ENCODE measurements at places on chromosomes 3 and 15.

DNA sequence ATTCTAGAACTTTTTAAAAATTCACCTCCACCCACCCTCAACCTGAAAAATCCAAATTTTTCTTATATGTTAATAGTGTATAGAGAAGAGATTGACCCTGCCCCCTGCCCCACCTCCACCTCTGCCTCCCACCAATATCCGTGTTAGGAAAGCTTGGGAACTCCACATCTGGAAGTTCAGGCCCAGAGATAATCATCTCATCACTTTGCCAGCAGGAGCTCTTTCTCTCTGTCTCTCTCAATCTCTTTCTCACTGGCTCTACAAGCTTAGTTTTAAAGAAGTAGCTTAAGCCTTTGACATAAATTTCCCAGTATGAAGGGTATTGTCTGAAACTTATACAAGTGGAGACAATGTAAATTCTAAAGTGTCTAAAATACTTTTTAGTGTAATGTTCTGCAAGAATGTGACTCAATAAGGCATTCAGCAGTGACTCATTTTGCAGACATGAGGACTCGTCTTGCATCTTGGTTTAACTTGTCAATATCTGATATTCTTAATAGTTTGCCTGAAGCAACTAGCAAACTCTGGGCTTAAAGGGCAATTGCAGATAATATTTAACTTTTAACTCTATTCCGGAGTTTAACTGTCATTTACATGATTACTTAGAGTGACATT, 299.8 kb upstream of the EPHA3 start:
- DNase-seq, result peak; percentile 66

DNA sequence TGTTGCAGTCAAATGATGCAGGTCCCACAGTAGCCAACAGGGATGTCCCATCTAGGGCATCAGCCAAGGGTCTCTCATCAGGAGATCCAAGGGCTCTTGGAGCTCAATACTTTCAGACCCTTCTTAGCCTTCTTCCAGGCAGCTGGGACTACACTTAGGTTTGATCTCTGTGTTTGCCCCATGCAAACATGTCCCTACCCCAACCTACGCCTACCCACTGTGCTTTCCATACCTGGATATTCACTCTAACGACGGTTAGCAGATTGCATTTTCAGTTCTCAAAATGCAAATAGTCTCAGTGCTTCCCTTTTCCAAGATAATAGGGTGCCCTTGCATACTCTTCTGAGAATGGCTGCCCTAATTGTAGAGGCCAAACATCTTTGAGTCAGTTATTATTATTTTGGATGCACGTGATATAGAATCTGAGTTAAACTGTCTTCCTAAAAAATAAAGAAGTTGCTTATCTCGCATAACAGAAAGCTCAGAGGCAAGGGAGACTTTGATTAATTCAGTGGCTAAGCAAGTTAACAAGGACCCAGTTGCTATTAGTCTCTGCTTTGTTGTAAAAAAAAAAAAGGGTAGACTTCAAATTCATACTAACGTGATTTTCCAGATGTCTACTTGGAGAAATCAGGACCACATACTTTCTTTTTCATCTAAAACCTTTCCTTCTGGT, 1.0 kb upstream of the CEP70 start:
- no peak for DNase-seq

DNA sequence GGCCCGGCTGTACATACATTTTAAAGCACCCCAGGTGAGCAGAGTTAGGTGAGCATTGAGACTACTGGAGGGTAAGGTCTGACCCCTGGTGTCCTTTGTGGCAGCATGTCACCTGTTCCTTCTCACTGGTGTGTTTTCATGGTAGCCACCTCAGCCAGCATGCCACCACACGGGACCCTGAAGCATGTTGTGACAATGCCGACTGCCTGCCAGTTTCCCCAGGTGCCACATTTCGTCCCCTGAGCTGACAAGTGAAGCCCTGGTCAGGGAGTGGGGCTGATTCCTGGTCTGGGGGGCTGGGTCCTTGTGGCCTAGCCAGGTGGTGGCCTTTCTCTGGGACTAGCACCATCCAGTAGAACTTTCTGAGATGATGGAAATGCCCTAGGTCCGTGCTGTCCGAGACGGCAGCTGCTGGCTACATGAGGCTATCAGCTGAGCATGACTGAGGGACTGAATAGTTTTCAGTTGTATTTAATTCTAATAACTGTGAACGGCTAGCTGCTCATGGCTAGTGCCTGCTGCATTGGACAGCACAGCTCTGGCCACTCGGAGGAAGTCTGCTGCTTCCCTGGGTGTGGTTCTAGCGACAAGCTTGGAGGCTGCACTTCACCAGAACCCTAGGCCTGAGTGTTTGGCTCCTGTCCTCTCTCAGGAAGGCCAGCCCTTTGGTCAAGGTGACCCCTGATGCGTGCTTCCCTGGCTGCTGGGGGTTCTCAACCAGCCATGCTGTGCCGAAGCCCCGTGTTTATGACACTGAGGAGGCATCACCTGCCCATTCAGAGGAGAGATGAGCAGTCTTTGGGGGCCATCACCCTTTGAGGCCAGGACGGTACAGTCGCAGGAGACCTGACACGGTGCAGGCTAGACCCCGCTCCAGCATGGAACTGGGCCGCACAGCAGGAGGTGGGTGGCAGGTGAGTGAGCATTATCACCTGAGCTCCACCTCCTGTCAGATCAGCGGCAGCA, 3.9 kb downstream of the C3orf22 start:
- no peak for DNase-seq

GRCh38 chr3:42502429-42503250, at the start of gene VIPR1:
TSS of gene VIPR1 (plus strand) at chr3:42502643. CDS start at chr3:42502736, 93 bp downstream.
- DNase-seq, result no peak

GRCh38 chr3:31762097-31762764, 218.8 kb downstream of the OSBPL10 start:
- no peak for DNase-seq

- DNase-seq, result no peak
Observed at GRCh38 chr15:43977072-43977884, 150.5 kb downstream of the WDR76 start.

- DNase-seq, result no peak
Observed at GRCh38 chr3:26687466-26687865, 64.9 kb downstream of the LRRC3B start.

- no peak for DNase-seq
Observed at GRCh38 chr15:72197460-72198355, at the start of gene GRAMD2A. TSS of gene GRAMD2A (minus strand) at chr15:72197787.

GRCh38 chr3:169666376-169667165, 3.1 kb upstream of the MECOM start:
- DNase-seq, result no peak

- no peak for DNase-seq
Observed at GRCh38 chr3:165918657-165918979, 81.4 kb upstream of the BCHE start.

- DNase-seq, result no peak
Observed at GRCh38 chr15:58921267-58921790, 12.2 kb downstream of the SLTM start.

GRCh38 chr15:90593499-90594158, 63.9 kb downstream of the CRTC3 start:
- no peak for DNase-seq

DNA sequence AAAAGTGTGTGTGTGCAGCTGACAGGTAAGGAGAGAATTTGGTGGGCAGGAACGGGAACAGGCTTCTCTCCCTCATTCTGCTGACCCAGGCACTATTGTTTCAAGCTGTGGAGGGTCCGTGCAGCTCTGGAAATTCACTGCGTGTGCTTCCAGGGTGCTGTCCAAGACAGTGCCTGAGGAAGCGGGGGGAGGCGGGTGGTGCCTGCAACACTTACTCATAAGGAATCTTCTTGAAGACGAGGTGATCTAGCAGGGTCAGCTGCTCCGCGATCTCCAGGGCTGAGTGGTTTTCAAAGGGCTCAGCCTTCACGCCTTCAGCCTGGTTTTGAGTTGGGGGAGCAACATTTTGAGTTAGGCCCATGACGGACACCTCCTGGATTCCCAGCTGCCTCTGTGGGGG, 46.6 kb upstream of the CTSH start:
- no peak for DNase-seq

- DNase-seq, result no peak
Observed at GRCh38 chr15:85477061-85477460, 96.7 kb downstream of the AKAP13 start.
